Muscle of leg (tissue), 16 donors: ENCODE measurements at places on chromosomes 13 and 19.

DNA sequence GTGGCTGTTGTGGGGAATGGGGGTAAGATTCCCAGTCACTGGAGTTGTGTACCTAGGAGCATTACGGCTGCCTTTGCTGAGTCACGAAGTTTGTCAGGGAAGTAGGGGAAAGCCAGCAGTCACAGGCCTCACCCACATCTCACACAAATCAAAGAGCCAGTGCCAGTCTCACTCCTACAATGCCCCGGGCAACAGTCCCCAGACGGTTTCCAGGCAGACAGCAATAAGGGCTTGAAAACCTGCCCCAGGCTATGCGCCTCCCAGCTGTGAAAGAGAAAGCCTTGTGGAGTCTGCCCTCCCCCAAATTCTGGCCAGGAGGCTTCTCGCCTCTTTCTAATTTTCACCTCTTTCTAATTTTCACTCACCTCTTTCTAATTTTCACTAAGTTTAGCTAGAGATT lies 142.3 kb upstream of the EDNRB start:
- no peaks in the 10 kb centered on the region for H3K4me1 ChIP-seq
- H3K4me3 ChIP-seq = no peak overlapping the region
- DNase-seq = no peak
- H3K36me3 ChIP-seq = no peaks in the 10 kb centered on the region

DNA sequence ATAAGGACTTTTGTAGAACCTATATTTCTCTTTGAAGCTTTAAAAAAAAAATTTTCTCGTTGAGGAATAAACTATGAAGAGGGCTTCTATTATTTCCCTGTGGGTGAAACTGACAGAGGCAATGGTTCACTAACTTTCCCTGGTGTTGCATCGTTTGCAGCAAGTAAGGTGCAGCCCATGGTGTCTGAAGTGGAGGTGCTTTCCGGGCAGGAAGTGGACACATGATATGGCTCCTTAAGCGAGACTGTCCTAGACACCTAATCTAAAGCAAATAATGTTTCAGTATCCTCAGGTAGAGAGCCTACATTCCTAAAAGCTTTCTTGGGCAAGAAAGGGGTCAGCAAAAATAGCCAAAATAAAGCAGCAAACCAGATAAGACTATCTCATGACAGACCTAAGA lies 437.6 kb upstream of the ARGLU1 start:
- no peaks in the 10 kb centered on the region for H3K36me3 ChIP-seq
- no peak for DNase-seq
- no peak overlapping the region for H3K27ac ChIP-seq
- no peak overlapping the region for H3K4me3 ChIP-seq

- no peak overlapping the region for H3K4me3 ChIP-seq
- H3K4me1 ChIP-seq = peaks cover 52% of the 10 kb centered on the region
- H3K36me3 ChIP-seq = peaks cover 37% of the 10 kb centered on the region
- DNase-seq = peak; percentile 64
- no peaks in the 10 kb centered on the region for H3K27me3 ChIP-seq
- H3K27ac ChIP-seq = peak overlapping the region; percentile 79
These were observed 8.6 kb downstream of the ZBTB7A start for GRCh38 chr19:4057931-4058692.

GRCh38 chr13:107447591-107447990 lies 767.7 kb downstream of the LIG4 start:
- no peak for DNase-seq
- no peak overlapping the region for H3K27ac ChIP-seq
- no peaks in the 10 kb centered on the region for H3K36me3 ChIP-seq
- no peaks in the 10 kb centered on the region for H3K27me3 ChIP-seq
- H3K4me1 ChIP-seq = peaks cover 2% of the 10 kb centered on the region

- no peak overlapping the region for H3K4me3 ChIP-seq
- H3K4me1 ChIP-seq = peaks cover 43% of the 10 kb centered on the region
- H3K27ac ChIP-seq = no peak overlapping the region
- H3K36me3 ChIP-seq = peaks cover 59% of the 10 kb centered on the region
- no peak for DNase-seq
These were observed 22.4 kb upstream of the C13orf46 start for GRCh38 chr13:113996081-113996911.

- no peak overlapping the region for H3K27ac ChIP-seq
- no peaks in the 10 kb centered on the region for H3K27me3 ChIP-seq
- H3K4me3 ChIP-seq = no peak overlapping the region
These were observed 43.1 kb downstream of the CEBPG start for GRCh38 chr19:33416307-33417215.
